Activated CD8-positive, alpha-beta T cell treated with anti-CD3 and anti-CD28 coated beads for 36 hours (primary cell): ENCODE measurements at places on chromosomes 2 and 18.

DNA sequence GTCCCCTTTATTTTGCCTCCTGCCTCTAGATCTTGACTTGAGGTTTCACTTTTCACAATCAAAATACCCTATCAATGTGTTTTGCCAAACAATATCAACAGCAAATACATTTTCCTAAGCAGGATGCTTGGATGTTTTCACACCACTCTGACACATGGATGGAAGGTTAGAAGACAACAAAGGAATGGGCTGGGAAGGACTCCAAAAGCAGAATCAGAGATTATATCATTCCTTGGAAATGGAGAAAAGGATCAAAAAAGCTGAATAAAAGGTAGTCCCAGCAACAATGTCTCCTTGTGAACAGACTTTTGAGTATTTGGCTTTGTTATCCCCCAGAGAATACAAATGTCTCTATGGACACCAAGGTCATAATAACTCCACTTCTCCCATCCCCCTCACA is 170.8 kb downstream of the ETAA1 start:
- no peak for DNase-seq

GRCh38 chr2:62506421-62506750 is 391 bp upstream of the TMEM17 start:
- DNase-seq: no peak

GRCh38 chr2:218386505-218387368 is 4.7 kb downstream of the SLC11A1 start:
- no peak for DNase-seq

- no peak for DNase-seq
These were observed 52.3 kb downstream of the HIBCH start for GRCh38 chr2:190267302-190267701.
